Astrocyte (in vitro differentiated cells and primary cell): ENCODE measurements at places on chromosomes 6 and 20.

DNA sequence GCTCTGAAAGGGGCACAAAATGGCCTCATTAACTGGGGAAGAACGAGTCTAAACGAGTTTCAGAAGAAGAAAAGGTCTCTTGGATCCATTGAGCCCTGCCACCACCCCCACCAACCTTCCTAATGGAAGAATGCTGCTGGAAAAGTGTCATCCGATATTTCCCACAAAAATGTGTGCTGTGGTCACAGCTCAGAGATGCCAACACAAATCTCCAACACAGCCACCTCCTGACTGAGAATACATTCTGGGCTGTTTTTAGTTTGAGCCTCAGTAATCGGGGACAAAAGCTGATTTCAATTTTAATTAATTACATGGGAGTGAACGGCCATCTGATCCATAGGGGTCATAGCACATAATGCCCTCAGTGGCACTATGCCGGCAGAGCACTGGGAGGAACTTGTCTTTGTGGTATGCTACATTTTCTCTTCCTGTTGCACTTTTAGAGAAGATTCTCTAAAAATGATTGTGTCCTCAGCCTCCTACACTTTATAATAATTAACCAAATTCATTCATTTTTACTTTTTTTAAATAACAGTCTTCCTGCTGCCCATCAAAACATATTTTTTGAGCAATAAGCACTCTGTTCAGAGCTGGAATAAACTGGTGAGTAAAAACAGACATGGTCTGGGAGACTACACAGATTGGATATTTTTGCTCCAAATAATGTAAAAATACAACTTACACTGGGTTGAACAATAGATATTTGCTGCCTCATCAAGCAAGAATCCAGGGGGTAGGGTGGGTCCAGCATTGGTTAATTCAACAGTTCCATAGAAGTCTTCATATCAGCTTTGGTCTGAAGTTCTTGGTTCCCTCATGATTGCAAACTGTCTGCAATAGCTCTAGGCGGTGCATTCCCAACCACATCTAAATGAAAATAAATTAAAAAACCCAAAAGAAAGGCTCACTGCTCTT lies 143.6 kb upstream of the TMEM170B start:
- peak; percentile 79 for DNase-seq

- peak; percentile 98 for DNase-seq
Measured at GRCh38 chr6:82144007-82144851, 103.3 kb downstream of the IBTK start.

GRCh38 chr6:18342223-18342622 lies 44.9 kb upstream of the RNF144B start:
- DNase-seq, result no peak

GRCh38 chr6:128725271-128726233 lies 157.4 kb upstream of the LAMA2 start:
- DNase-seq, result peak; percentile 37

- no peak for DNase-seq
Measured at GRCh38 chr6:67112120-67112519, 1405.1 kb upstream of the EYS start.

GRCh38 chr20:56808732-56809131 lies 179.6 kb downstream of the TFAP2C start:
- no peak for DNase-seq

DNA sequence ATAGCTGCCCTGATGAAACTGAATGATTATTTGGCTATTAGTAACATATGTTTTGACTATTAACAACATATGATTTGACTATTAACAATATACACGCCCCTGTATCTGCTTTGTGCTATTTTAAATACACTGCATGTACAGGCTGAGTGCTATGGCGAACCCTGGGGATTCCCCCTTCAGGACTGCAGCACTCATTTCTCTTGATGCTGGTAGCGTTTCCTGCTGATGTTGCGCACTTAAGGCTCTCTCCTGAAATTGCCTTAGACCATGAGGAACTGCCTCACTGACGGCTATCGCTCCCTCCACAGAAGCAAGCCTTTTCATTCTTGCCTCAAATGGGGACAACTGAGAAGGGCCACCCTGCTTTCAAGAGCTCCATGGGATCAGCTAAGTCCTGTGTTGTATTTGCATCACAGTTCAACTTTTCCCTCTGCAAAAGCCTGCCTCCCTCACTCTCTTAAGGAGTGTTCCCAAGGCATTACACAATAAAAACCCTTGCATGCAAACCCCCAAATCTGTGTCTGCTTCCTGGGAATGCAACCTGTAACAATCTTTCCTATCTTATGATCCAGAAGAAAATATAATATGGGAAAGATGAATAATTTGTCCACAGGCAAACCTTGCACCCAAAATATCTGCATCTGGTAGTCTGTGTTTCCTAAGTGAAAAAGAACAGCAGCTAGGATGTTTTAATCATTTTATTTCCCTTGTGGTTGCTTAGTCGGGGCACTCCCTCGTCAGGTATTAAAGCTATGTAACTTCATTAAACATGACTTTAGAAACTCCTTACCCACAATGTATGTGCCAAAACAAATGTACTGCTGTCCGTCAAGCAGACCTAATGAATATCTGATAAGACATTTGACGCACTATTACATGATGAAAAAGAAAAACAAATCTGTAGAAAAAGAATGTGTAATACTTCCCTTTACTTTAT lies 456.4 kb downstream of the COL12A1 start:
- peak; percentile 87 for DNase-seq

- DNase-seq, result peak; percentile 51
Measured at GRCh38 chr6:35893246-35893645, 27.7 kb downstream of the SRPK1 start.

DNA sequence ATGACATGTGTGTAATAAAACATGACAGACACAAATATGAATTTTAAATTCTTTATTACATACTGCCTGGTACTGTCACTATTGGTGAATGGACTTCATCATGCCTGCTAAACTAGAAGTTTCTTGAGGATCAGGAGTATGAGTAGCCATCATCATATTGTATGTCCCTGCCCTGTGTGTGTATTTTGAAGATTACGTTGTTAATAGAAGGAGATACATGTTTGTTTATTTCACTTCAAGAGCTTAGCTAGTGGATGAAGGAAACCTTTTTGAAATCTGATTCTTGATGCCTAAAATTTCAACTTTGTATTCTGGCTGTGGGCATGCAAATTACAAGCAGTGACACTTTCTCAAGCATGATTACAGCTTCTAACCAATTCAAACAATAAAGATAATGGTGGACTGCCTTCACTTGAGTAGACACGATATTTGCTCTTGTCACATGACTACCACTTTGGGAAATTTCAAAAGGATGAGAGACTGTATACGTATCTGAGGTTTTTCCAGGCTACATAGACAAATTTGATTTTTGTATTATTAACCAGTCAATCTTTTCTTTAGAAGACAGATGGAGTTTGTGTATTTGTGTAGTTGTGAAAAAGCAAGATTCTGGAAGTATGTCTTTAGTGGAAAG lies 3.5 kb downstream of the TBPL1 start:
- no peak for DNase-seq

- DNase-seq, result no peak
Measured at GRCh38 chr6:106114492-106114891, 28.4 kb downstream of the PRDM1 start.

- no peak for DNase-seq
Measured at GRCh38 chr6:66931787-66932186, 1224.8 kb upstream of the EYS start.

DNA sequence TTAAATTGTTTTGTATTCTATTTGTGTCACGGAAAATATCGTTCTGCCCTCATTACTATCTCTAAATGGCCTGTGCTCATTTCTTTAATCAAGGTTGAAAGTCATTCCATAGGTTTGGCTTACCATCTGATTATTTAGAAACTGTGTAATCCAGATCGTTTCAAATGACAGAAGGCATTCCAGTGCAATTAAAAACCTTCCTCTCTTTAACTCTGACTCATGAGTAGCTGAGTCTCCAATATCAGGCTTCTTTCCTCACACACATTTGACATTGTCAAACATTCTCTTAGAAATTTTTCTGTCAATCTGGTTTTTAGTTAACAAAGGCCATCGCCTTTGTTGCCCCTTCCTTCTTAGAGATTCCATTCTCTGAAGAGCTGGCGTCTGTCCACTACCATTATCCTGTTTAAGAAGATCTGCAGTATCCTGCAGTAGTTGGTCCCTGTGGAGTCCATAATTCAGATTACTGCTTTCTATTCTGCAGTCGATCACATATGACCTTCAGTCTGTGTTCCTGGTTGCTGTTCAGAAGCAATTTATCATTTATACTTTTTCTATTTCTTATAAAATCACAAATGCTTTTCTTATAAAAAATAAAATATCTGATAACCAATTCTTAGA lies 3.9 kb upstream of the TRDN start:
- DNase-seq, result no peak

GRCh38 chr6:160999516-160999915 lies 7.9 kb downstream of the MAP3K4 start:
- DNase-seq, result no peak

- DNase-seq, result no peak
Measured at GRCh38 chr6:2149361-2150006, 95.9 kb downstream of the GMDS start.
